ENCODE measurements at places on chromosomes 7 and 10.

DNA sequence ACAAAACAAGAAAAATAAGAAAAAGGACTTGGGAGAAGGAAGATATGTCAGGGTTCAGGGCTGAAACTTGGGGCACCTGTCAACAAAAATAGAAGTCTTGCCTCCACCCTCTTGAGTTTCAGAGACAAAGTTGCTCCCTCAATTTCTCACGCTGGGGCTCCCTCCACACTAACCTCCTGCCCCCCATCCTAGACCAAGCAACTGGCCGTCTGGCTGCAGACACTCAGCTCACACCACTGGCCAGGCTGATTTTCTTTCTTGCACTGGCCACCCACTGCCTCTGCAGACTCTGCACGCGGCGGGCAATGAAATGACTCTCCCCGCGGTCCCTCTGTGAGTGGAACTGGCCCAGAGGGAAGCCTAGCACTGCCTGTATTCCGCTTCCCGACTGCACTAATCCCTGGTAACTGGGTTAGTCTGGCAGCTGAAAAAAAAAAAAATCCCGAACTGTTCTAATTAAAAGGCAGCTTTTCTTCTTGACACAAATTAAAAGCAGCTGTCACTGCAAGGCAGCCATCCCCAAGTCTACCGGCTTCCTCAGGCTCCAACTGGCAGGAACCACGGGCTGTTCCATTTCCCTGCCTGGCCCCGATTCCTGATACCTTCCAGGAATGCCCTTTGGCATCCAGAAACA is 83.5 kb downstream of the SPDYE5 start:
- no peak for DNase-seq

DNA sequence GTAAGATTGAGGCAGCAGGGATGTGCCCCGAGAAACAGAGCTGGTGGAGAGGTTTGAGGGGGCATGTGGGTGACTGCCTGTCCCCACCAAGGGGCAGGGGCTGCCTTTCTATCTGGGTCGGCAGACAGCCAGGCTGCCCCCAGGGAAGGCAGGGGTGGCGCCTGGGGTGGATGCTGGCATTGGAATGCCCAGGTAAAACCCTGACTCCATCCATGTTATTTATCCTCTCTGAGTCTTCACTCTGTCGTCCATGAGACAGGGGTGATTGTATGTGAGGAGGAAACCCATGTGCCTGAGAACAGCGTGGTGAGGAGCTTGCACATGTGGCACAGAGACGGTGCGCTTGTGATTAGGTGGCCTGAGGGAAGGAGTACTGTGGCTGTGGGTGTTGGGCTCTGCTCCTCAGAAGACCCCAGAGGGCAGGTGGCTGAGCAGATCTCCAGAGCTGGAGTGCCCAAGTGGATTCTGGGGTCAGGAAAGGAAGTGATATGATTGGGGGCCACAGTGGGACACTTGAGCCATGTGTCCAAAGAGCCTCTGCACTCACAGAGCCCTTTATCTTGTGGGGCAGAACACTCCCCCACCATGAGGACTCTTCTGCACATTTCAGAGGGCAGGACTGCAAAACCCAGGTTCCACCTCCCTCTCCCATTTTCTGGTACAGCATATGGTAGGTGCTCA is 100.4 kb upstream of the RET start:
- DNase-seq: no peak

DNA sequence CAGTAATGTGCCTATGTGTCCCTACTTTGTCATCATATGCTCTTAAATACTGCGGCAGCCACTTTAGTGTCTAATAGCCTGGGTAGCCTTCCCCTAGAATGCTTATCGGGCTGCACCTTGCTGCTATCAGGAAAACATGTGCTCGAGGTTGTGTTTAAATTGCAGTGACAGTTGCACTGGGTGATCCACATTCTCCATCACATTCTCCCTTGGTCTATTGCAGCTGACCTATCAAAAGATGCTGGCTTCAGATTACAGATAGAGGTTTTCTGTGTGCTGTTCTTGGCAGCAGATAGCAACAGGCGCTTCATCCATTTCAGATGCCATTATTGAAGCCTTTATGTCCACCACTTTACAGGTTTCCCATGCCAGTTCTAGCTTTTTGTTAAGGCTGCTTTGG is 130.1 kb upstream of the MDFIC start:
- no peak for DNase-seq

DNA sequence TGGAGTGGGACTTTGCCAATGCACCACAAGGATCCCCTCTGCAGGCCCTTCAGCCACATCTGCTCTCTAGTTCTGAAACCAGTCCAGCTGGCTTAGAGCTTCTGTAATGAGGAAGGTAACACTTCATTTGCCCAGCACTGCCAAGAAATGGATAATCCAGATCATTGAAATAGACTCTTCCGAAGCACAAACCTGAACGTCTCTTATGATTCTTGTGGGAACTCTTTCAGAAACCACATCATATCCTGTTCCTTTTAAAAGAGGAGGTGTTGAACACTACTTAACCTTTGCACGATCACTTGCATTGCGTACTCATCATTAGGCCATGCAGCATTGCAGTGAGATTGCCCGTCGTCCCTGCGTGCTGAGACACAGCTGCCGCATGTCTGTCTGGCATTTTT is 25.8 kb upstream of the PLPP4 start:
- DNase-seq: no peak

- no peak for DNase-seq
These were observed 43.4 kb upstream of the AGBL3 start for GRCh38 chr7:134942690-134943466.

DNA sequence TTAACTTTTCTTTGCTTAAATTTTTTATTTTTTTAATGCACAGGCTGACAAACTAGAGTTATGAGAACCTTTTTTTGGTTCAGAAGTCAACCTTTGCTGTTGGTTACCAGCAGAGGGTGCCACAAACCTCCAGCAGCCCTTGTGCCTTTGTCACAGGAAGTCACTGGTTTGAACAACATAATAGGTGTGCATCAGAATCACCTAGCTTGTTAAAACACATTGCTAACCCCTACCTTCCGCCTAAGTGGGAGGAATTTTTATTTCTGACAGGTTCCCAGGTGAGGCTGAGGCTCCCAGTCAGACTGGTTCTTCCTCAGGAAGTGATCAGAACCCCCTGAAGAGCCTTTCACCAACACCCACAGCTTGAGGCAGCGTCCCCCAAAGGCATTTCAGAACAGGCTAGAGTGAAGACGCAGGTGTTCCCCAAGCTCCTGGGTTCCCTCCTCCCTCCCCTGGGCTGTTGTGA is 22.6 kb upstream of the VDAC2 start:
- peak; percentile 83 for DNase-seq

- no peak for DNase-seq
These were observed 35.4 kb upstream of the ZNF107 start for GRCh38 chr7:64630496-64630895.

DNA sequence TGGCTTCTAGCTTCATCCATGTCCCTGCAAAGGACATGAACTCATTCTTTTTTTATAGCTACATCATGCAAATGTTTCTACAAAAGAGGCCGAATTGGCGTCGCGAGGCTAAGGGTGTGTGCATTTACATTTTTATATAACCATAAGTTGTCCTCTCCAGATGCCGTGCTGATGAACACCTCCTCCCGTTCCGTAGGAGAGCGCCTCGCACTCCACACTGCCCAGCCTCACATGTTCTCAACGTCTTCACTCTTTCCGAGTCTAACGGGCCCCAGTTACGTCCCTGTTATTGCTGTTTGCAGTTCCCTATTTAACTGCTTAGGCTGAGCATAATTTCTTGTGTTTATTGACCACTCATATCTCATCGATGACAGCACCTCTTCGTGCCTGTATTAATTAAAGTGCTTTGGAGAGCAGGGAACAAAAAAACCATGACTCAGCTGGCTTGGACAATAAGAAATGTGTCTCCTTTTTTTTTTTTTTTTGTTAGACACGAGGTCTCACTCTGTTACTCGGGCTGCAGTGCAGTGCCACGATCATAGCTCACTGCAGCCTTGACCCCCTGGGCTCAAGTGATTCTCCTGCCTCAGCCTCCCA is 113.5 kb upstream of the SDK1 start:
- DNase-seq: no peak

GRCh38 chr10:70576803-70577517 is 25.6 kb downstream of the PRF1 start:
- no peak for DNase-seq

GRCh38 chr7:65915921-65916657 is 43.2 kb downstream of the VKORC1L1 start:
- no peak for DNase-seq

- no peak for DNase-seq
These were observed 119.3 kb upstream of the PRKCQ start for GRCh38 chr10:6699336-6699735.

DNA sequence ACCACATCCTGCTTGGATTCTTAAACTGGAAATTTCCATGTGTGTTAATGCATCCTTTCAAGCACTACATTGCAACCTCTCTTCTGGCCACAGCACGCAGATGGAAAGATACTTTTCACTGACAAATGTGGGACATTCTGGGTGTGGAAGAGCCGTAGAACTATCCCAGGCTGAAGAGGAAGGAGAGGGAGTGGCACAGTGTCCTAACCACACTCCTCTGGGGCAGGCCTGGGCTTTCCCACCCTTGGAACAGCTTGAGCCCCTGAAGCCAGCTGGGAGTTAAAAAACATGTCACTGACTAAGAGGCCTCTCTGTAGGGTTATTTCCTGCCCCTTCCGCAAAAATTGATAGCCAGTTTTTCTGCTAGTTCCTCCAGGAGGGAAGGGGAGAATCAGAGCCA is 34.0 kb upstream of the DNMBP start:
- DNase-seq: no peak

DNA sequence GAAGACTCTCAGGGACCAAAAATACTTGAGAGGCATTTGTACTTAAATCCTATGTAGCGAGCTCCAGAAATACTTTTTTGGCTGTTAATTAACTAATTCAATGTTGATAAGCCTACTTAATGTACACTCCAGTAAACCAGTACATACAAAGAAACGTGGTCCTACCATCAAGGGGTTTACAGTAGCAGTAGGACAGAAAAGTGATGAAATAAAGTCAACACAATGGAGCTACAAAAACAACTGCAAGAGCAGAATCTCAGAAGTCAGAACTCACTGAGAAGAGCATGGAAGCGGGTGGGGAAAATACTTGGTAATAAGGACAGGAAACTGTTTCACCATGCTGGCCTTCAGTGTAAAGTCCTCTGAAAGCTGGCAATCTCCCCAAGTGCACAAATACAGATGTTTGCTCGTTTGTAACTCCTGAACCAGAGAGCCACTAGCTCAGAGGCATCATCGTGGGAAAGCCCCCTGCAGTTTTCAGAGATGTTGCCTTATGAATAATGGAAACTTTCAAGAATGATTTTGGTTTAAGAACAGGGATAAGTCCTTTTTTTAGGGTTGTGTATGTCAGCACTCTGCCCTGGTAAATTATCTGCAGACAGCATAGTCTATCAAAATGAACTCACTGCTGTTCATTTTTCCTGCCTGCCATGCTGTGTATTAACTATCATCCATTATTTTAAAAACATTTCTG is 233.2 kb downstream of the SORCS1 start:
- DNase-seq: no peak

DNA sequence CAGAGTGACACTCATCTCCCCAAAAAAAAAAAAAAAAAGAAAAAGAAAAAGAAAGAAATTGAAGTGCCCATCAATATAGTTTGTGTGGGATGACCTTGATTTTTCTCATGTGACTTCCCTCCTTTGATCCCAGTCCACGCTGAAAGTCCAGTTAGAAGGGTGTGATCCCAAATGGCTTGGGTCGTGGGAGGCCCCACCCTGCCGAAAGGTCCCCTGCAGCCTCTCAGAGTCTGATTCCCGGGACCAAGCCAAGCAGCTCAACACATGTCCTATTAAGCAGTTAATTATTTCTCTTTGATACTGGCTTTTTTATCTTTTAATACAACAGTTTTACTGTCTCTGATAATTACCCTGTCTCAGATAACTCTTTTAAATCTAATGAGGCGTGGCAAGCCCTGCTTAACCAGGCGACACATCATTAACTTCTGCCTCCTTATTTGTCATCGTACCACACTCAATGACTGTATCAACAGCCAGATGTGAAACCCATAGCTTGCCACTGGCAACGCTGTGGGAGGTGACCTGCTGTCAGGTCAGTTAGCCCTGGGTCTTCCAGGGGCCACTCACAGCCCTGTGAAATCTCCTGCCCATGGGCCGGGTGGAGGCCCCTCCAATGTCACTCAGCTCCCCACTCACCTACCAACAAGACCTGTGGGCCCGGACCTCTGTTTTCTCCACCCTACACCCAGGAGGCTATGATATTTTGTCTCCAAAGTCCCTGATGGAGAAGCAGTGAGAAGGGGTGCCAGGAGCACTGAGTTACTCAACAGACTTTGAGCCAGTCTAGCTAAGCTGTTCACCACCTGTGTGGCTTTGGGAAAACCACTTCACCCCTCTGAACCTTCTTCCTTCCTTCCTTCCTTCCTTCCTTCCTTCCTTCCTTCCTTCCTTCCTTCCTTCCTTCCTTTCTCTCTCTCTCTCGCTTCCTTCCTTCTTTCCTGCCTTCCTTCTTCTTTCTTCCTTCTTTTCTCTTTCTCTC is 110.0 kb upstream of the SFMBT2 start:
- no peak for DNase-seq

DNA sequence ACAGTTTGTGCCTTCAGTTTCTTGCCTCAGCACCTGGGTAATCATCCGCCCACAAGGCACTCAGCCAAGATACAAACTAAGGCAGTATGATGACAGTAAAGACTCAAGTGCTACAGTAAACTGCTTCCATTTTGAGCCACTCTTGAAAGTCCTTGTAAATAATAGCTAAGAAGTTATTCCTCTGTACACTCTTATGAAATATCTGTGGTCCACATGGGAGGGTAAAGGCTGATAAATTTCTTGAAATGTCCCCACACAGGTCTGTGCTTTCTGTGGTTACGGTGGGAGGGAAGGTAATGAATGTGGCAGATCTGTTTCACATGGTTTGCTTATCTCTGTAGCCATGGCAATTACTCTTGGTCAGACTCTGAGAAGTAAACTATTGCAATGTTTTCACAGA is 551.0 kb upstream of the ZWINT start:
- no peak for DNase-seq
